ENCODE measurements at places on chromosomes 6 and 20. TPM values are rescaled to one million over a fixed set of nuclear protein-coding genes. Genes with fewer than 3 reads are reported as not detected.

The SAMD5 gene
- 0.32 TPM for polyA plus RNA-seq

The NKAIN4 gene
- polyA plus RNA-seq: 0.12 TPM

The TRIM31 gene
- 1.2 TPM for polyA plus RNA-seq

The RFX6 gene
- 1.0 TPM for polyA plus RNA-seq

The SPTLC3 gene
- 2.2 TPM for polyA plus RNA-seq

The DUSP15 gene
- 1.5 TPM for polyA plus RNA-seq

The FRK gene
- polyA plus RNA-seq: 0.56 TPM

The TTI1 gene
- 10.0 TPM for polyA plus RNA-seq

The TRMT11 gene
- 5.7 TPM for polyA plus RNA-seq

The TBCC gene
- 11.4 TPM for polyA plus RNA-seq

The TFAP2C gene
- 1.3 TPM for polyA plus RNA-seq

The SLC12A5 gene
- polyA plus RNA-seq: 0.39 TPM

The NRN1 gene
- 25.9 TPM for polyA plus RNA-seq

The GPR6 gene
- not detected for polyA plus RNA-seq

The OLIG3 gene
- not detected for polyA plus RNA-seq

The RSPO4 gene
- 0.03 TPM for polyA plus RNA-seq

The C20orf96 gene
- 3.4 TPM for polyA plus RNA-seq

The C6orf118 gene
- polyA plus RNA-seq: not detected

The PAX1 gene
- 0.04 TPM for polyA plus RNA-seq

The NKX2-2 gene
- polyA plus RNA-seq: not detected

The AP5S1 gene
- 9.7 TPM for polyA plus RNA-seq

The DSN1 gene
- 2.7 TPM for polyA plus RNA-seq

The CCM2L gene
- 16.0 TPM for polyA plus RNA-seq

The OTOR gene
- not detected for polyA plus RNA-seq

The HCRTR2 gene
- polyA plus RNA-seq: not detected

The CLDN20 gene
- polyA plus RNA-seq: not detected

The FILIP1 gene
- polyA plus RNA-seq: 0.81 TPM

The RAD21L1 gene
- 0.02 TPM for polyA plus RNA-seq

The KHDRBS2 gene
- polyA plus RNA-seq: not detected

The SPATS1 gene
- polyA plus RNA-seq: not detected

The ZKSCAN8 gene
- 6.1 TPM for polyA plus RNA-seq

The TCF15 gene
- polyA plus RNA-seq: 0.35 TPM

The RPS10 gene
- 2,333 TPM for polyA plus RNA-seq

The SAMD3 gene
- 0.49 TPM for polyA plus RNA-seq

The SUPT3H gene
- polyA plus RNA-seq: 4.5 TPM

The MYCT1 gene
- polyA plus RNA-seq: 2.7 TPM

The TLDC2 gene
- polyA plus RNA-seq: not detected

The VGLL2 gene
- polyA plus RNA-seq: 0.21 TPM

The CFAP61 gene
- 0.24 TPM for polyA plus RNA-seq

The COL9A3 gene
- polyA plus RNA-seq: 5.1 TPM

The NTSR1 gene
- 0.15 TPM for polyA plus RNA-seq

The CFAP206 gene
- 0.13 TPM for polyA plus RNA-seq

All from adipose tissue (tissue), 3 donors.